ENCODE measurements at places on chromosomes 16 and 17.
A peak's percentile ranks its signal among the peaks of the same experiment; 100 is the strongest.

GRCh38 chr17:2996810-2997670, 66.4 kb downstream of the OR1D5 start:
- DNase-seq: no peak

DNA sequence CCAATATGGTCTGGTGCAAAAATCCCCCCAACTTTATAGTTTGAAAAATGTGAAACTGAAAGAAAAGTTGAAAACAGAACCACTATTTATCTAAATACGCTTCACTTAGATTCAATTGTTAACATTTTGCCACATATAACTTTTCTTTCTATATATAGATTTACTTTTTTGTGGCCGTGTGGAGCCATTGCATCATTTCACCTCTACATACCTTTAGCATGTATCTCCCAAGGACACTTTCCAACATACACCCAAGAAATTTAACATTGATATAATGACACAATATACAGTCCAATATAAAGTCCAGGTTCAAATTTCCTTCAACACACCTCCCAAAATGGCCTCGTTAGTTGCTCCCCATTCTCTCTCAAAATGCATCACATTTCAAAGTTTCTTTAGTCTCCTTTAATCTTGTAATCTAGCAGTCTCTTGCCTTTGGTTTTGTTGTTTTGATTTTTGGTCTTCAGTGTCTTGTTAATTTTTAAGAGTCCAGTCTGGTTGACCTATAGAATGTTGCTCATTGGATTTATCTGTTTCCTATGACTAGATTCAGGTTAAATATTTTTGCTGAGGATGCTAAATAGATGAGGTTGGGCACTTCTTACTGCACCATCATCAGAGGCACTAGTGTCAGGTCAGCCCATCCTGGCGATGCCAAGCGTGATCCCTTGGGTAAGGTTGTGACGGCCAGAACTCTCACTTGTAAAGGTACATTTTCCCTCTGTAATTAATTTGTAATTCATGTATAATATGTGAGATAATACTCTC, 64.3 kb upstream of the BCAR1 start:
- no peak for DNase-seq

DNA sequence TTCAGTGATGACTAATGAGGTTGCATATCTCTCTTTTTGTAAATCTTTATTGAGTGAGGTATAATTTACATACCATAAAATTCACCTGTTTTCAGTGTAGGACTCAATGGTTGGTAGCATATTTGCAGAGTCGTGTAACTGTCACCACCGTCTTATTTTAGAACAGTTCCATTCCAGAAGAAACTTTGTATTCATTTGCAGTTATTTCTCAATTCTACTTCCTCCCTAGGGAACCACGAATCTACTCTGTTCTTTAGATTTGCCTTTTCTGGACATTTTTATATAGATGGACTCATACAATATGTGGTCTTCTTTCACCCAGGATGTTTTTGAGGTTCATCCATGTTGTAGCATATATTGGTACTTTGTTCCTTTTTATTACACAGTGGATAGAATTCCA, 3.7 kb downstream of the FTO start:
- peak; percentile 67 for DNase-seq

DNA sequence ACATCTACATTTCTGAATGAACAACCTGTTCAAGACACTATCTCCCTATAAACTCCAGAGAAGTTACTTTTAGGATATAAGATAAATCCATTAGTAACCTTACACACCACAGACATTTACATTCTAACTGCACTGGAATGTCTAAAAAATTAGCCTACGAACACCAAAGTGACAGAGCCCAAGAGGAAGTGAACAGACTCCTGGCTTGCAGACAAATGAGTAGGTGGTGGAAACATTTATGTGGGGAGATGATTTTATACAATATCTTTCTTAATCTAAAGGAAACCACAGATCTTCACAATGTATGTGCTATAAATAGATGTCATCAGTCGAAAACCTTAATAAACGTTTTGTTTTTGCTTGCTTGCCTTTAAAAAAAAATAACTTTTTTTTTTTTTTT, 18.8 kb downstream of the ZNF652 start:
- DNase-seq: peak; percentile 60

- peak; percentile 58 for DNase-seq
Measured at GRCh38 chr17:78613416-78613815, 36.2 kb upstream of the DNAH17 start.

GRCh38 chr16:12214509-12214908, 238.0 kb downstream of the SNX29 start:
- DNase-seq: no peak

DNA sequence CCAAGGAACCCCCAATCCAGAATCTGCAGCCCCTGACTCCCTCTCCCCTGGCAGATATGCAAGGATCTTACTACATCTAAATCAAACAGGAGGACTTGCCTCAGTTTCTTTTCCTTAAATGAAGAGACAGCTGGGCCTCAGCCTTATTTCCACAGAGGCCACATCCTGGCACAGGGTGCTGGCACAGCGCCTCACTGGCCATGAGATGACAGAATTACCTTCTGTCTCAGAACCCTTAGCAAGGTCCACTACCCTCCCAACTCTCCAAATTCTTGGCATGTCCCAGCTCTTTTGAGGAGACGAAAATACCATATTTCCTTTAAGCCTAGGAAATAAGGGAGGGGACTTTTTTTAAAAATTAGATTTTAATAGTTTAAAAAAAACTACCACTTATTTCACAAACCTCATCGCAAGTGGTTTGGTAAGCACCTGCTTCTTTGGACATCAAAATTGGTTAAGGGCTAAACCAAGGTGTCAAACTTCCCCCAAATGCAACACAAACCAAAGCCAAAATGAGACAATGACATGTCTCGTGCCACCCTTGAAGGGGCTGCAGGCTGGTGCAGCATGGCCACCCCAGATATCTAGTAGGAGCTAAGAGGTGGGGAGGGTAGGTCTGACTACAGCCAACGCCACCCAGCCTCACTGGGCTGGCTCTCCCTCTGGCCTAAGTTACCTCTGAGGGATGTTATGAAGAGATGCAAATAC, 25.3 kb downstream of the FAM117A start:
- no peak for DNase-seq

- no peak for DNase-seq
Measured at GRCh38 chr17:10116267-10116666, 82.1 kb downstream of the GAS7 start.

- no peak for DNase-seq
Measured at GRCh38 chr17:44776628-44777393, 18.0 kb downstream of the ADAM11 start.

DNA sequence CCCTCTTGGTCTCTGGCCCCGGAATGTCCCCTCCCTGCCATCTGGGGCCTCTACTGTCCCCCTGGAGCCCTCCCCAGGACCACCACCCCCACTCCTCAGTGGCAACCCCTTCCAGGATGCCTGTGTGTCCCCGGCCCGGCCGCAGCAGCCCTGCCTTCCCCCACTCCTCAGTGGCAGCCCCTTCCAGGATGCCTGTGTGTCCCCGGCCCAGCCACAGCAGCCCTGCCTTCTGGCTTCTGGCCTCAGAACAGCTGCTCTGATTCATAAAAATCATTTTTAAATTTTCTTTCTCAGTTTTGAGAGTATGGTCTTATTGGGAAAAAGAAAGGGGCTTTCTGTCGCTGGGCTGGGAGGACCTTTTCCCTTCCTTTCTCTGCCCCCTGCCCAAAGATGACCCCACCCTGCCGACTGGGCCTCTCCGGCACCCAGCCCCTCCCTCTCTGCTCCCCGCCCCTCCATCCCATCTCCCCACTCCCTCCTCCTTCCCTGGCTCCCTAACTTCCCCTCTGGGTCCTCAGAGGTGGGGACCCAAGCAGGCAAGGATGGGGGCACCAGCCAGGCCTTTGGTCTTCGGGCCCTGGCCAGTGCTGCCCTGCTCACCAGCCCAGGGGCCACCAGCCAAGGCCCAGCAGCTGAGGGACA, 40.5 kb downstream of the BAHCC1 start:
- DNase-seq: no peak

GRCh38 chr17:77894126-77894956, 64.2 kb upstream of the TNRC6C start:
- no peak for DNase-seq

DNA sequence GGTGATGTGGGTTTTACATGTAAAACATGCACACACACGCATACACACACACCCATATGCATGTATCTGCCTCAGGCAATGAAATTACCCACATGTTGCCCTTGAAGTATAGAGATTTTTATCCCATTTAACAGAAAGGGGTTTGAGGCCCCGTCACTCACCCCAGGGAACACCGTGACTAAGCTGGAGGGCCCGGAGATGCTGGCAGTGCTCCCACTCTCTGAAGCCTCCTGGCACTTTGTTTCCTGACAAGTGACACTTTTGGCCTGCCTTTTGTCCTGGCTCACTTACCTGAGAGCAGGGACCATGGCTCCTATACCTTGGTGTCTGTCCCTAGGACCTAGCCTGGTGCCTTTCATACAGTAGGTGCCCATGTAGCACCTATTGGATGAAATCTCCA, 50.0 kb upstream of the TNRC6C start:
- no peak for DNase-seq

- DNase-seq: no peak
Measured at GRCh38 chr17:44879376-44879775, 19.9 kb downstream of the EFTUD2 start.

GRCh38 chr17:72397223-72397667, 276.4 kb downstream of the SOX9 start:
- DNase-seq: no peak

DNA sequence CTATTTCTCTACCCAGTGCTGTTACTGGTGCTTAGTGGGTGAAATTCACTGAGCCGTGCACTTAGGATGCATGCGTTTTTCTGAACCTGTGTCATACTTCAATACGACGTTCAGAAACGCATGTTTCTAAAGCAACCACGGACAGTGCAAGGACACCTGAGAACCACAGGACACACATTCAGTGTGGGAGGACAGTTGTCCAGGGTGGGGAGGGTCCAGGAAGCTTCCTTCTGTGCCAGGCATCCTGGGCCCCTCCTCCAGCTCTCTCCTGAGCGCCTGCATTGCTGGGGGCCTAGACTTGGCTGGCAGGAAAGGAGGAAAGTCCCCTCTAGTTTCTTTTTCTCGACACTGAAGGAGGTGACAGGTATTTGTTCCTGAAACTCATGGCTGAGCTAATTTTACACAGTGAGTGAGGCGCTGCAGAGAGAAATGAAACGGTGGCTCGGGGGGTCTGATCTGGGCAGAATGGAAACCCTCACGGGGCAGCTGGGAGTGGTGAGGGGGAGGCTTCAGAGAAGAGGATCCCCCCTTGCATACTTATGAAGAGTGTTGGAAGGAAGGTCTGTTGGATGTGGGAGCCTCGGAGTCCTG, 89.9 kb downstream of the IRF8 start:
- no peak for DNase-seq

DNA sequence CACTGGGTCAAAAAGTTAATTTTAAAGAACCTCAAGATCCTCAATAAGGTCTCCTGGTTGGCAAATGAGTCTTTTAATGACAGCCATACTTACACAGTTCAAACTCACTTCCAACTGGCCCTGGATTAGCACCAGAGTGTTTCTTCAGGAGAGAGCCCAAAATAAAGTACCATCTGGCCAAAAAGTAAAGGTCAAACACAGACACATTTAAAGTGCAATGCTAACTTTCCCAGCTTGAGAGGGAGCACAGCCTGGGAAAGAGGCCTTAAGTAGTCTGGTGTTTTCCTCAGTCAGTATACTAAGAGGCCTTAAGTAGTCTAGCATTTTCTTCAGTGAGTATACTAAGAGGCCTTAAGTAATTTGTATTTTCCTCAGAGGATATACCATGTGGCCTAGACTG, 46.6 kb upstream of the ERN1 start:
- no peak for DNase-seq

DNA sequence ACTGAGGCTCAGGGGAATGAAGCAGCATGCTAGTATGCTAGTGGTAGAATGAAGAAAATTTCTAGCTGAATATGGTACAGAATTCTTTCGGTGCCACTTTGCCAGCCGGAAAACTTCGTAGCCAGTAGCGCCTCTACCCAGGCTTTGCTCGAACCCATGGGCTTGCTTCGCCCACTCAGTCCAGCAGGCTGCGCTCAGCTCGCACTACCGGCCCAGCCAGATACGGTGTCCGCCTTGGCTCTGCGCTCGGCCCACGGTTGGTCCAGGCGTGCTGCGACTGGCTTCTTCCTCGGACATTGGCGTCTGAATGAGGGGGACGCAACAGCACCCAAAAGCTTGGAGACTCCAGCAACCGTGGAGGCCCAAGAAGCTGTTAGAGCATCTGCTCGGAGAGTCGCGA, 372.5 kb upstream of the CDH8 start:
- DNase-seq: no peak

DNA sequence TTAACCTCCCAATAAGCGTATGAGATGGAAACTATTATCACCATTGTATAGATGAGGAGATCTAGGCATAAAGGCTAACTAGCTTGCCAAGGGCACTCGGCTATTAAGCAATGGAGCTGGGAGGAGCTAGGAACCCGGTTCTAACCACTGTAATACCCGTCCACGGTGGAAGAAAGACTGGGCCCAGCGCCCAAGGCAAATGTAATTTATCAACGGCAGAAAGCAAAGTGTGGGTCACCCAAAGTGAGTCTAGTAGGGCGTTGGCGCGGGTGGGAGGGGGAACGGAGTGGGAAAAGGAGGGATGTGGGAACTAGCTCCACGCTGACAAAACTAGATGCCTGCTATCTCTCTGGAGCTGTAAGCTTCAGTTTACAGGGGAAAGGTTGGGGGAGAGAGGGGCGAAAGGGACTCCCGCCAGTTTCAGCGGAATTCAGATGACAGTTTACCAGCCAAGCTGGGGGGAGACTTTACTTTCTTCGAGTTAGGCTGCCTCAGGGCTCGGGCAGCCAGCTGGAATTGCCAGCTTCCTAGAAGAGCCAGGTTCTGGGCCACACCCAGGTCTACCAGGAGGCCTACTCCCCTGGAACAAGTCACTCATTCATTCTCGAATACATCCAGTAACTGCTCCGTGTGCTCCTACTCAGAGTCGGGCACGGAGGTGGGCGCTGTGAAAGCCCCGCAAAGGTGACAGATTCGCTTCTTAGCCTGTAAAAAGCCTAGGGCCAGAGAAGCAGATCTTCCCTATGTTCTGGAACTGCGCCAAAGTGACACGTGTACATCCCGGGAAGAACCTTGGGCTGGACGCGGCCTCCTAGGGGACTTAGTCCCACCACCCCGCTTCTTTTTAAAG, 837 bp downstream of the LRRC59 start:
- DNase-seq: peak; percentile 61

DNA sequence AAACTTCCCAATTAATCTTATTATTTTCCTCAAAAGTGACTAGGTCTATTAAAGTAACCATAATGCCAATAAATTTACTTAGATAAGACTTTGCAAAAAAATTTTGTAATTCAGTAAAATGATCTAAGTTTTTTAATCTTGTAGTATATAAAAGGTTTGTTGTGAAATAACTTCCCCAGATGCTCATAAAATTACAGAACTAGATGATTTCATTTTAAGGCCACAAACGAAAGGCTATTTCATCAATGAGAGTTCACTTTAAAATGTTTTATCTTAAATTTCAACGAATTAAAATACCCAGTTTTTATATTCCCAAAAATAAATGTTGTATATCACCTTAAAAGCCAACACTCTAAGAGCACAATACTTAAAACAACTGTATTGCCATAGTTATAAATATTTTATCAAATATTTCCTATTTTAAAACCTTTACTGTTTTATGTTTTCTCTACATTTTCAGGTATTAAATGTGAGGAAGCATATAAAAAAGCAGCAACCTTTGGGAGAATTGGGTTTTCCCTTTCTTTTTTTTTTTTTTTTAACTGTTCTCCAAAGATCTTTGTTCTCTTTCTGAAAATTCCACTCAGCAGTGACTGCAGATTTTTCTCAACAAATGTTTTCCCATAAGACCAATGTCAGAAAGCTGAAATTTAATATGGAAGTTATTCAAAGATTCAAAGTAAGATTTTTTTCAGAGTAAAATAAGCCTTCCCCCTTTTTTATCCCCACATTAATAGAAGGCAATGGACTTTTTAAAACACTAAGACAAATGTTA, 169.9 kb downstream of the CYB561 start:
- DNase-seq: peak; percentile 26

Data from NB4 (cell line).